ENCODE measurements at places on chromosomes 3 and 15.

- peak; percentile 58 for DNase-seq
Observed at GRCh38 chr3:31567036-31567435, 34.3 kb downstream of the STT3B start.

- DNase-seq = no peak
Observed at GRCh38 chr15:94086341-94086740, 145.0 kb upstream of the MCTP2 start.

DNA sequence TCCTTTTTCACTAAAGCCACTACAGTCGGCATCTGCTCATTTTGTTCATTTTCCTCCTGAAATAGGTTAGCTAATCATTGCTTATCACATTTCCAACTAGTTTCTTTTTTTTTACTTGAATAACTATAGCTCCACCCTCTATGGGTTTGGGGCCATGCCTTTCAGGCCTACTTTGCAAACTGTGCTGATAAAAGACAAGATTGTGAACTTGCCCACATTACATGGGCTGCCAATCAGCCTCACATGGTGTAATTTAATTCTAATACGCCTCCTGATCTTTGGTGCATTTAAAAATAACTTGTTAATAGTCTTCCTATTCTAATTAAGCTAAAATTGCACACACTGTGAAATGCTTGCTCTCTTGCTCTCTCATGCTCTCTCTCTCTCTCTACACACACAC, 90.5 kb downstream of the TGFBR2 start:
- no peak for DNase-seq

GRCh38 chr3:167814441-167814951, 79.0 kb downstream of the SERPINI1 start:
- DNase-seq = no peak

GRCh38 chr3:156582532-156583183, 27.7 kb upstream of the SSR3 start:
- DNase-seq = no peak

GRCh38 chr15:96337365-96338023, 7.0 kb downstream of the NR2F2 start:
- no peak for DNase-seq

DNA sequence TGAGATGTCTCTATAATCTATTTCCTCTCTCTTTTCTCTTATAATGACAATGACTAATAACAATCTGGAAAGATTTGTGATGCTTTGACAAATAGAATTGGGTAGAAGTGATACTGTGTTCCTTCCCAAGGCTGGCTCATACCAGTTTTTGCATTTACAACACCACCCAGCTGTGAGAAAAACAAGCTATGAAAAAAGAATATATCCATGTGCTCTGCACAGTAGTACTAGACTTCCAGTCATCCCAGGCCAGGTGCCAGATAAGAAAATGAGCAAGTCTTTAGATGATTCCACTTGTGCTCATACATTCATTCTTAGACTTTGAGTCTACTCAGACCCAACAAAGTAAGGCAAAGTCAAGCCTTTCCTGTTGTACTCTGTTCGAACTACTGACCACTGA, 350.2 kb upstream of the POU1F1 start:
- no peak for DNase-seq

DNA sequence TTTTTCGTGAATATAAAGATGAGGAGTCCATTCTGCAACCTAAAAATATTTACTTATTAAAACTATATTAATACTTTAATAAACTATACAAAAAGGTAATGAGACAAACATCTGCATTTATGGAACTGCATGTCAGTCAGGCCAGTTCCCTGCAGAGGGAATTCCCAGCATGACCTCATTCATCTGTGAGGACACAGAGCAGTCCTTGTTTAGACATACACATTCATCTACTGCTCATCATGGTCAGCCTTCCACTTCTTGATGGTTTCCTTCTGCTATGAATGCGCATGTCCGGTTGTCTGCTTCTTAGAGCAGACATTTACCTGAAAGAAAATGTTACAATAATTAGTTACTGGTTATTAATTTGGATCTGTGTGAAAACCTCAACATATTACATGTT, 3.3 kb upstream of the ACTR8 start:
- DNase-seq = no peak

- no peak for DNase-seq
Observed at GRCh38 chr3:176208915-176209314, 988.4 kb downstream of the TBL1XR1 start.

DNA sequence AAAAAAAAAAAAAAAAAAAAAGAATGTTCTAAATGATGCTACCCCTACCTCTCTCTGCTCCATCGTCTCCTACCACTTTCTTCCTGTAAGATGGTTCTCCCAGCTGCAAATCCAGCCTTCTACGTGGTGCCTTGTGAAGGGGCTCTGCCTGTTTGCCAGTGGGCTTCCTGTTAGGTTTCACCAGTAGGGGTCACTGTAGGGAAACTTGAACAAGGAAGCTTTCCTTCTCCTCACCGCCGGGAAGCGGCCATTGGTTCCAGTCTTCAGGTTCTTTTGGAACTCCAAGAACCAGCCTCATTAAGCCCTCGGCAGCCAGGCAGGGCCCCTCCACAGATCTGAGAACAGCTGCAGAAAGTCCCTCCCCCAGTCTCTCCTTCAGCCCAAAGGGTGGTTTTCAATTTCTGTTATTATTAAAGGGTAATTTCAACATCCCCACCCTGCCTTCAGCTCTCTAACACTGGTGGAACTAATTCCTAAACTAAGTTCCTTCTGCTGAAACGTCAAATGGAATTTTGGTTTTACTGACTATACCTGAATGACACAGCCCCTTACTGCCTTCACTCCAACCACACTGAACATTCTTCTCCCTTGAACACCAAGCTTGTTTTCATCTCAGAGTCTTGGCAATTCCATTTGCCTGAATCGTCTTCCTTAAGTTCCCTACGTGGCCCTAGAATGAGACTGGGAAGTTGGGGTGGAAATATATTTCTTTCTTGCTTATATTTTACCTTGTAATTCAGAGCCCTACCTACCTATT, 13.5 kb downstream of the MCCC1 start:
- DNase-seq = peak; percentile 26

GRCh38 chr15:41940441-41940857, 31.9 kb downstream of the EHD4 start:
- DNase-seq = no peak

DNA sequence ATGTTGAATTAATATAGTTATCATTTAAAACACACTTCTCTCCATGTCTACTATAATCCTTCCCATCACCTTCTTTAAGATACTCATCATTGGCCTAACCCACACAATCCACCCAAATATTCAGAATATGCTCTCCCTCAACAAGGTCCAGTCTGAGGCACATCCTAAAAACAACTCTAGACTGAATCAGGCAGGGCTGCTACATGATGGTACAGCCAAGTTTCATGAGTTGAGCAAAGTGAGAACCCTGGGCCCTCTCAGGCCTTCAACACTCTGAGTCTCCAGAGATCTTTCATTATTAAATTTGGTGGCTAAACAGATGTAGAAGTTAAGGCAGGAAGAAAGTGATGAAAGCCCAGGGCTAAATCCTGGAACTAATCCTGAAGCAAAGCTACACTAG, 16.2 kb downstream of the ZNF148 start:
- DNase-seq = no peak

GRCh38 chr3:23072693-23073092, 130.4 kb upstream of the UBE2E2 start:
- DNase-seq = no peak

- DNase-seq = peak; percentile 73
Observed at GRCh38 chr15:99014803-99015697, 7.5 kb upstream of the PGPEP1L start.

- no peak for DNase-seq
Observed at GRCh38 chr3:164488893-164489292, 589.4 kb downstream of the SI start.

- no peak for DNase-seq
Observed at GRCh38 chr3:120438216-120438615, 12.6 kb downstream of the FSTL1 start.

- no peak for DNase-seq
Observed at GRCh38 chr3:45240292-45240691, 14.2 kb upstream of the TMEM158 start.

- no peak for DNase-seq
Observed at GRCh38 chr15:35218215-35218614, 133.1 kb upstream of the NANOGP8 start.

DNA sequence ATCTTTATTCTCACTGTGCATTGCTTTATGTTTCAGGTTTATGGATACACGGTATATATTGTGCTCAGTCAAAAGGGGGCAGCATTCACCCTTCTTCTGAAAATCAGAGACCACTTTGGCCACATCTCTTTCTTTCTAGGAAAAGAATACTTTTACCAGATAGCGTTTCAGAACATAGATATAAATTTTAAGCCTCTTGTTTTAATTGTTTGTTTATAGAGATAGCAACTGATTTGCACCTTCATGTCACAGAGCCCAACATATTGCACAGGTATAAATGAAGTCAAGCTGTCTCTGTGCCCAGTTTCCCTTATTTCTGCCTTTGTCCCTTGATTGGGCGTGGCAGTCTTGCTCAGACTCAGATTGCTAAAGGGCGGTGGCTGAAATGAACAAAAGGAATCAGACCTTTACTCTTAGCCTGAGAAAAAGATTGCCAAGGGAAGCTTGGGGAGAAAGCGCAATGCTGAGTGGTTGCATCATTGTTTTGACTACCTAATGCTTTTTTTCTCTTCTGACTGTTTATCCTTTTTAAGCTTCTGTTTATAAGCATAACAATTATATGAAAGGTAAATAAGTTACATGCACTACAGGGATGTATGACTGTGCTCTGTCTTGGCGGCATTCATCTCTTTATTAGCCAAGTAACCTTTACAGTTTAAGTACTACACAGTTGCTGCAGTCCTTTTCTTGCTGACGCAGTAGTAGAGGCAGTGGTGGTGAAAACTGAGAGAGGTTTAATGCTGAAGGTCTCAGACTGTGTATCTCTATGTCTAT, 70.8 kb upstream of the ZBTB20 start:
- DNase-seq = peak; percentile 58

GRCh38 chr15:96037584-96037983, 292.9 kb upstream of the NR2F2 start:
- peak; percentile 12 for DNase-seq
